HCEC 1CT (cell line): ENCODE measurements at places on chromosomes 2 and 18.

GRCh38 chr2:54456612-54457322, 640 bp downstream of the SPTBN1 start:
- peak; percentile 45 for DNase-seq

DNA sequence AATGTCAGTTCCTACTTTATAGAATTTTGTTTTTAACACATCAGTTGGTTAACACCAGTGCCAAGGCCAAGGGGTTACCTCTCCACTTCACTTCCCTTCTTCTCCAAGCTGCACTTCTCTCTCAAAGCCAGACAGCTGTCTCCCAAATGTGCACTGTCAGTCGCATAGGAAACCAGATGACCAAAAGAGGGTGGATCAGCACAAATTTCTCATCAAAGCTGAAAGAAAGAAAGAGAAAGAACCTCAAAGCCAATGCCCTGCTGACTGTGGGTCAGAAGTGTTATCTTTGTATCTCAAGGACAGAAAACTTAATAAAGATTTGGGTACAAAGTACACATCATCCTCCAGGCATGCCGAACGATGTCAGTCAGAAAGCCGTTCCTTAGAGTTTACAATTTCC, 32.2 kb downstream of the SPATS2L start:
- no peak for DNase-seq

GRCh38 chr2:150916467-150917396, 344.9 kb downstream of the RBM43 start:
- DNase-seq: peak; percentile 48

DNA sequence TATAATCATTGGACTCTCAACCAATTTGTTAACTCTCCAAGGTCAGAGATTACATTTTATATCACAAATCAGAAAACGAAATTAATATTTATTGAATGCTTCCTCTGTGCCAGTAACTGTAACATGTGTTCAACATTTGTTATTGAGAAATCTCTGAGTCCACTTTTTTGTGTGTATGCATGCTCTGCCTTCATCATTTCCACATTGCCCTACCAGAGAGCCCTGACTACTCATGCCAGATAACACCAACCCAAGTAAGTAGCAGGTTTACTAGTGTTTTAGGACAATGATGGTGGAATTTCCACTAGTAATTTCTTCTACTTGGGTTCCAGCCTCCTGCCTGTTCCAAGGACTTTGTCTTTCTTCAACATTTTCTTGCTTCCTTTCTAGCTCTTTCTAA, 14.2 kb upstream of the FAP start:
- DNase-seq: peak; percentile 72

GRCh38 chr2:47771211-47771610, 11.7 kb upstream of the MSH6 start:
- peak; percentile 98 for DNase-seq

DNA sequence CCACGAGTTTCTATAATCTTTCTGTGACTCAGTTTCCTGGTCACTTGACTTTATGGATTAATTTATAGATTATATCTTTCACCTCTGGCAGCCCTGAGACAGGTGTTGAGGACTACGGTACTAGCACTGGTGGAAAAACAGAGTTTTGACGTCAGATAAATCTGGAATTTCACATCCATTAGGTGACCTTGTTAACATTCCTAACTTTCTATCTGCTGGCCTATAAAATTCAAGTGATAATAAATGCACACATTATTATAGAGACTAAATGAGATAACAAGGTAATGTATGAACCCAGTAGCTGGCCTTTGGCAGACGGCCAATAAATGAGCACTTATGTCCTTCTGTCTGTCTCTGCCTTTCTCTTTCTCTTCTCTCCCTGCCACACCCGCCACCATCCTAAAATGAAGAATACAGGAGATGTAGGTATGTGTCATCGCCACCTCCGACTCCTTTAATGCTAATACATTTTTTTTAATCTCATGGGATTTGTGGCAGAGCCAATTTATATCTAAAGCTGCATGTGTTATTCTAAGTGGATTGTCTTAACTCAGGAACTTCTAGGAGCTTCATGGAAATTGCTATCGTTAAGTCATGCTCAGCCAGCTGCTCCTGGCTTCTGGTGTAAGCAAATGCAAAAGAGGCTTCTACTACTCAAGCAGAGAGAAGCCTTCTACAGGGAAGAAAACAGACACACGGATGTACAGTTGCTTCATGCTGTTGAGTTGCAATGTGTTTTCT, 2.3 kb downstream of the TM4SF20 start:
- DNase-seq: no peak

- DNase-seq: no peak
Measured at GRCh38 chr18:10417191-10417590, 37.2 kb upstream of the APCDD1 start.

GRCh38 chr2:40592218-40592617, 140.3 kb upstream of the SLC8A1 start:
- no peak for DNase-seq

- no peak for DNase-seq
Measured at GRCh38 chr2:108829578-108830310, 43.2 kb downstream of the CCDC138 start.

- DNase-seq: no peak
Measured at GRCh38 chr2:165815299-165816141, 21.5 kb upstream of the GALNT3 start.

DNA sequence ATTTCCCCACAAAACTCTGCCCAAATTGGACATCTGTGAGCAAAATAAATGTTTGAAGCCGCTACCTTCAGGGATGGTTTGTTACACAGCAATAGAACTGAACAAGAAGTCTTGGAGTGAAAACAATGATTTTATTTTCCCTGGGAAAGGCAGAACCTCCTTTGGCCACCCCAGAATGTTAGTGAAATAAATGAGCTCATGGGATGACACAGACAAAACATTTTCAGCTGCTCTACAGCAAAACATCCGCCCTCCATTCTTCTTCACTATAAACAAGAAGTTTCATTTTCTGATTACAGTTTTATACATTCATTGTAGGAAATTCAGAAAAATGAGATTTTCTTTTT, 4.3 kb upstream of the EFHD1 start:
- no peak for DNase-seq

- peak; percentile 82 for DNase-seq
Measured at GRCh38 chr2:64522843-64523428, 1.2 kb upstream of the AFTPH start.

GRCh38 chr2:177628831-177629230, 236.3 kb downstream of the AGPS start:
- no peak for DNase-seq

GRCh38 chr2:63893163-63893562, 51.5 kb downstream of the UGP2 start:
- no peak for DNase-seq

DNA sequence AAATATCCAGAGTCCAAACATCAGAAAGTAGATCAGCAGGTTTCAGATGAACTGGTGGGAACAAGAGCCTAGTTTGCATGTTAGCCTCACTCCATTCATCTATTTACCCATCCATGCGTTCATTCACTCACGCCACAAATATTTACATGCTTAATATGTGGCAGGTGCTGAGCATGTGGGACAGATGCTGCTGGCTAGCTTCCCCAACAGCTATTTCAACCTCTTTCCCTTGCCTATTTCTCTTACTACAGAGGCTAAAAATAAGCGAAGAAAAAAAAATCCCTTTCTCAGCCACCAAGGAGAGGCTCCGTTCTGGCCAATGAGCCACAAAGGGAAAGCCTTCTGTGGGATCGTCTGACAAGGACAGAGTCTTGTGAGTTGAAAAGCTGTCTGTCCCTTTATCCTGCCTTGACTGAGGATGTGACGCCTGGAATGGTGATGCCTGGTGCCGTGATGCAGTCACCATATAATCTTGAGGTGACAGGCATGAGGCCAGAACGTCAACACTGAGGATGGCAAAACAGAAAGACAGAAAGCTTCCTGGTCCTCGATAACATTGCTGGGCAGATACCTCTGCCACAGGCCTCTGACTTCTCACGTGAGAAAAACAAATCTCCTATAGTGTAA, 78.2 kb downstream of the KCTD1 start:
- no peak for DNase-seq

DNA sequence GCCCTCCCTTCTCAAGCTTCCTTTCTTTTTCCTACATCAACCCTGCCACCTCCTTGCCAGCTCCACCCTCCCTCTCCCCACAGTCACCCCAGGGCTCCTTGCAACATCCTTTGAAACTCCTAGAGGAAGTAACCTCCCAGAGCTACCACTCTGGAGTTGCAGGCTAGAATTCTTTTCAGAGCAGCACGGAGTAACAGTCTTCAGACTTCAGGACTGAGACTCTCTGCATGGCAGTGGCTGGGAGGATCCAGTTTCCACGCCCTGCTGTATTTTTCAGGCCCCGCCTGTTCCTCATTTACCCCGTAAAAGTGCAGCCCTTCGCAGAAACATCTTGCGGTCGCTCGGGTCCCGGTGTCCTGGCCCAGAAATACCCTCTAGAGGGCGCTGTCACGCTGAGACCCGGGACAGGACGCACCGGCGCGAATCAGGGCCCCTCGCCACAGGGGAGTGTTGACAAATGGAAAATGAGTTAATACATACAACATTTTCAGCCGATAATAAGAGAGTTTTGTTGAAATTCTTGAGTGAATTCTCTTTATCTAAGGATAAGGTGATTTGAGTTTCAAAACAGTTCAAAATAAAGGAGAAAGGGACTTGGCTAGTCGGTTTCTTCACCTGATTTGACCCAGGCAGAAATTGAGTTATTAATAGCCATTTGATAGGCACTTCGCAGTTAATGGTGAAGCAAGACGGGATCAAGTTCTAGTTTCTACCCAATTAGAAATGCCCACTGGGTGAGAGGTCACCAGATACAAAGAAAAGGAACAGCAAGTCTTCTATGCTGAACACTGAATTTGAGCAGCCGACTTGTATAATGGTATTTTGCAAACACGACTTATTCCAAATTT, 18.5 kb upstream of the NTSR2 start:
- peak; percentile 71 for DNase-seq

GRCh38 chr2:62706721-62707521, 1.4 kb downstream of the EHBP1 start:
- no peak for DNase-seq

GRCh38 chr2:148545390-148546256, 98.9 kb upstream of the EPC2 start:
- DNase-seq: no peak

DNA sequence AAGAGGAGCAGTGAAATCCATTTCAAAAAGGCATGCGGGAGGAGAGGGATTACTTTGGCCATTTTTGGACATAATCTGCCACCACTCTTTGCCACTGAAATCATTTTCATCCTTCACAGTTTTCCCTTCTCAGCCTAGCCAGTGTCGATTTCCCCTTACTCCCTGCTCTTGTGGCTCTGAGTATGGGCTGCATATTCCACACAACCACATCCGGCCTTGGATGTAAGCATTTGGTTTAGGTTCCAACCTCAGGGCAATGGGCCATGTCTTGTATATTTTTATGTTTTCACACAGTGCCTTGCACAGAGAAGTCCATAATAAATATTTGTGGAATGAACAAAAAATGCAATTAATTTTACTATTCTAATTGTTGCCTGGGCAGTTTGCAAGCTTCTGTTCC, 7.7 kb upstream of the SERPINE2 start:
- no peak for DNase-seq

DNA sequence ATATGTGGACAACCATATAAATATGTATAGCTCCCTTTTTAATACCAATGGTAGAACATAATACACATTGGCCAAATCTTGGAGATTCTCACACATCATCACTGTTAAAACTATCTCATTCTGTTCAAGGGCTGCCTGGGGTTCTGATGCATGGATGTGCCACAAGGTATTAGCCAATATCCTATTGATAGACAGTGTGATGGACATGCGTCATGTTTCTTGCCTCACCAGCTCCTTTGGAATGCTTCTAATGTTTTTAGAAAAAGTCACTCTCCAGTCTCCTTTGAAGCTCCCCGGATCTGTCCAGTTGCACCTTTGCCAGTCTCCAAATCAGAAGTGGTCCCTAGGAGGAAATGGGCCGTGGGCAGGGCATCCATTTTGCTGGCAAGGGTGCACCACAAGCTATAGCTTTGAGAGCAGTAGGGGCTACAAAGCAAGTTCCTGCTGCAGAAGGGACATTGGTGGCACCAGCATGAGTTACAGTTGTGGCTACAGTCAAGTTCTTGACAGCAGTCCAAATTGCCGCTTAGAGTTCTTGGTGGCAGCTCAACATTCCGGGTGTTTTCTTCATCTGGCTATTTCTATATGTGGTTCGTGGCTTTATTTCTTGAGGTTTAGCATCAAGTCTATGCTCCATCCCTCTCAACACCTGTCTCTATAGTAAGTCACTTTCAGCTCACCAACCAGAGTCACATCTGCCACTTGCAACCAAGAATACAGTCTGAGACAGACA, 25.1 kb upstream of the ATRAID start:
- DNase-seq: no peak

DNA sequence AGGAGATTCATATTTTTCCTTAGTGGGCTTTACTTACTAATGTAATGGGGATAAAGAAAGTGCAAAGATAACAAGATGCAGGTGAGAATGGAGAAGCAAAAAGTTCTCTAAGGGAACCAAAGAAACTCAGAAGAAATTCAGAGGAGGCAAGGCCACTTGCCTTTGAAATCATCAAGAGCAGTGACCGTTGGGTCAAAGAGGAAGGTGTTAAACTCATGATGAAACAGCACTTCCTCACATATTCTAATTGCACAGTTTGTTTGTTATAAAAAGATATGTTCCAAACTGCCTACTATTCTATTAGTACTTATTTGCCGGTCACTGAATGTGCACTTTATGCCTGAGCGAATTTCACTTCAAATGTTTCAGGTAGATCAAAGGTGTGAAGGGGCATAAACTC, 975.1 kb downstream of the BCL11A start:
- no peak for DNase-seq

GRCh38 chr18:46625069-46625468, 32.0 kb downstream of the LOXHD1 start:
- DNase-seq: no peak

- no peak for DNase-seq
Measured at GRCh38 chr2:233822781-233823730, 31.3 kb downstream of the HJURP start.

GRCh38 chr2:11534746-11535484, 1.1 kb downstream of the GREB1 start:
- DNase-seq: no peak

DNA sequence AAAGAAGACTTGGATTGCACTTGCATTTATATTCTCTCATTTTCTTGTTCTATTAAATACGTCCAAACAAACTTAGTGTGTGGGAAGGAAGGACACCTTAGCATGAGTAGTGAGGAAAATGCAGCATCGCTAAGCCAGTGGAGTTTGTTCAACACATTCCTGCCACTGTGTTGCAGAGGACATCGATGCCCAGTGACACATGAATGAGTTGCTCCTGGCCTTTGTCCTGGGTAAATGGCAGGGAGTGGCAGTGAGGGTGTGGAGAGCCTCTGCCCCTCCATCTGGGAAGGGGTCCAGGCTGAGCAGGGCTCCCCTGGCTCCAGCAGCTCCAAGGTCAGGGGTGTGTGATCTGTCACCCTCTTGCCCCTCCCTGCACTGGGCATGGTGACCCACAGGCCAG, 75.9 kb downstream of the CABLES1 start:
- DNase-seq: no peak

GRCh38 chr2:176585791-176586190, 316.5 kb downstream of the MTX2 start:
- no peak for DNase-seq

GRCh38 chr2:29065068-29065811, 9.1 kb downstream of the PCARE start:
- no peak for DNase-seq
